ENCODE measurements at places on chromosomes 3 and 15. TPM values are rescaled to one million over a fixed set of nuclear protein-coding genes. Genes with fewer than 3 reads are reported as not detected.

GRCh38 chr3:76096836-76097588, 311.7 kb upstream of the ZNF717 start:
- DNase-seq = no peak

GRCh38 chr3:33914731-33915379, 116.4 kb downstream of the PDCD6IP start:
- DNase-seq = no peak

AMIGO3 gene
- not detected for total RNA-seq

NAA80 gene
- 33.8 TPM for total RNA-seq

- no peak for DNase-seq
Observed at GRCh38 chr3:106745344-106746168, 631.7 kb upstream of the CCDC54 start.

GRCh38 chr3:126995926-126996512, 13.1 kb downstream of the PLXNA1 start:
- DNase-seq = no peak

CPEB1 gene
- total RNA-seq = 0.62 TPM

DNA sequence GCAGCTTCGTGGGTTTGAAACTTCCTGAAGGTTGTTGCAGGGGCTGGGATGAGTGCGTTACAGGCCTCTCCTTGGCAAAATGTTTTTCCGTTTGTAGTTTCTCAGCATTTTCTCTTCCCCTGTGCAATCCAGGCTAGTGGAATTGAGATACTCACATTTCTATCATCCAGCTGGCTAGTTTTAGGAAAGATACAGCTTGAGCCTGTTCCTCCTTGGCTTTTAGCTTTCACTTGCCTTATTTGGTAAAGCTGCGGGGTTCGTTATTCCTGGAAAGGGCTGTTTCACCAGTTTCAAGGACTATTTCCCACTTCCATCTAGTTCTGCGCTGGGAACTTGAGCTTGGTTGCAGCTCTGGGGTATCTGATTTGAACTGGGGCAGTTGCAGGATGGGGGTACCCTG, 90.3 kb downstream of the ITPR1 start:
- DNase-seq = no peak

CPA3 gene
- not detected for total RNA-seq

Data from B cell (primary cell).